ENCODE measurements at places on chromosomes 3 and 15.

DNA sequence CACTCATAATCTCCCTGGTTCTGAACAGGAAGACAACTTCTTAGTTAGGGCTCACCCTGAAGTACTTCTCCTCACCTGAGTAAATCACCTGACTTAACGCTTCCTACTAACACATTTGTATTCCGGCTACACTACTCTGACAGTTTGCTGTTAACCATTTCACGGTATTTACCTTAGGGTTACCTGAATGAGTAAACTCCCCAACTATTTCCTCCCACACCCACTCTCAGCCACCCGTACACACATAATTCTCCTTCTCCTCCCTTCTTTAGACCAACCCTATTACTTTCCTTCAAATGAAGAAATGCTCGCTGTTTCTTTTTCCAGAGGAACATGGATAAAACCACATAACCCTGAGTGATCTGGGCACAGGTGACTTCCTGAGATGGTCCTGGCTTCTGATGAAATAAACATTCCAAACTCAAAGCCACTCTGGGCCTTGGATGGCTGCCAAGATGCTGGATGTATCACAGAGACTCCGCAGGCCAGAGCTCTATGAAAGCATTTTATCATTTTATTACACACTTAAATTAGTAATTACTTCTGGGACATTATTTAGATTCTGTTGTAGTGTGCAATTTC is 183.6 kb upstream of the ATP11B start:
- DNase-seq, result no peak

- DNase-seq, result no peak
Measured at GRCh38 chr3:72485641-72486040, 362.6 kb downstream of the SHQ1 start.

DNA sequence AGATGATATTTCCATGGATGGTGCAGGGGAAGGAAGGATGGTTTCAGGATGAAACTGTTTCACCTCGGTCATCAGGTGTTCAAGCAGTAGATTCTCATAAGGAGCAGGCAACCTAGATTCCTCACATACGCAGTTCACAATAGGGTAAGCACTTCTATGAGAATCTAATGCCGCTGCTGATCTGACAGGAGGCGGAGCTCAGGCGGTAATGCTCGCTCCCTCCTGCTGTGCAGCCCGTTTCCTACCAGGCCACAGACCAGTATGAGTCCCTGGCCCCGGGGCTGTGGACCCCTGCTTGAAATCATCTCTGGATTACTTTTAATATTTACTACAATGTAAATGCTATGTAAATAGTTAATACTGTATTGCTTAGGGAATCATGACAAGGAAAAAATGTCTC is 241.8 kb downstream of the ROBO2 start:
- DNase-seq, result no peak

GRCh38 chr15:88843334-88843733 is 40.1 kb downstream of the ACAN start:
- no peak for DNase-seq

DNA sequence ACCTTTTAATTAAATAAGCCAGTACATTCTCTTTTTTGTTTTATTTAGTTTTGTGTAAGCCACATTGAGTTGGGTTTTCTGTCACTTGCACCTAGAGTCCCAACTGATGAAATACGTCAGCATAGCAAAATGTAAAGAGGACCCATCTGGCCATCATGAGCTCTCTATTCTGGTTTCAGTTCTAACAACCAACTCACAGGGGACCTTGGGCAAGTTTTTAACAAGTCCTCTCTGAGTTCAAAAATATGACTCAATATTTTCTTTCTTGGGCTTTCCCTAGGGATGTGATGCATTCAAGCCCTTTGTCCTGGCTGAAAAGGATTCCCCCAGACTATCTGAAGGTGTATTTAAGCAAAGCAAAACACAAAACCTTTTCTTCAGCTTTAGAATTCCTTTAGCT is 32.9 kb downstream of the PLCH1 start:
- DNase-seq, result no peak

GRCh38 chr15:97691799-97692198 is 268.7 kb upstream of the ARRDC4 start:
- DNase-seq, result no peak

GRCh38 chr3:113954091-113954685 is 6.4 kb downstream of the ZDHHC23 start:
- DNase-seq, result no peak

GRCh38 chr3:59064276-59064675 is 14.5 kb upstream of the CFAP20DC start:
- no peak for DNase-seq

GRCh38 chr3:149579161-149579560 is 78.7 kb downstream of the WWTR1 start:
- no peak for DNase-seq

DNA sequence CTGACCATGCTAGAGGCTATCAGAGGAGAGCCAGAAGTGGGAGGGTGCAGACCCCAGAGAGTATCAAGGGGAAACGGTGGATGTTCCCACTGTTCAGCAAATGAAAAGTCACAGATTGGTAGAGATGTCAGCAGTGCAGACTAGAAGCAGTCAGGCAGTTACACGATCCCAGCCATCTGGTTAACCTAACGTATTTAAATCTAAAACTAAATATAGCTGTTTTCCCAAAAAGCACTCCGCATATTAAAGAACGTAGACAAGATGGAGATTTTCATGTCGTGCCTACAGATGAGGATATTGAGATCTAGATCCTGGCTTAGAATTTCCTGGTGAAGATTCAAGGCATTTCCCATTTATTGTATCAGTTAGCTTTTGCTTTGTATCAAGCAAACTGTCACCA is 25.2 kb downstream of the PXYLP1 start:
- no peak for DNase-seq

DNA sequence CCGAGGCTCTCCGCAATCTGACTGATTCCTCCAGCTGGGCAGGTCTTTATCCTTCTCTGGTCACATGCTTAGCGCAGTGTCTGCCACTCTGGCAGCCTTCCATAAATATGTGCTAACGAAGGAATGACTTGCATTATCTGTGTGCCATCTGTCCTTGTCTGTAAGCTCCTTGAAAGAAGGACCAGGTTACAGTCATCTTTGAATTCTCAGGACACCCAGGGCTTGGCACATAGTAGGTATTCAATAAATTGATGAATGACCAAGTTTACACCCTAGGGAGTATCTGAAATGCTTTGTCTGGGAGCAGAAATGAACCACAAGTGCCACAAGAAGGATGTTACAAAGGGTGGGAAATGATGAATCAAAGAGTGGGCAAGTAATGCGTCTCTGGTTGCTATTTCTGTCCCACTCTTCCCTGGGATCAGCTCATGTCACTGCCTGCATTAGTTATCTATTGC is 16.5 kb upstream of the FAM3D start:
- DNase-seq, result no peak

GRCh38 chr3:189311521-189311920 is 139.8 kb downstream of the TPRG1 start:
- no peak for DNase-seq

DNA sequence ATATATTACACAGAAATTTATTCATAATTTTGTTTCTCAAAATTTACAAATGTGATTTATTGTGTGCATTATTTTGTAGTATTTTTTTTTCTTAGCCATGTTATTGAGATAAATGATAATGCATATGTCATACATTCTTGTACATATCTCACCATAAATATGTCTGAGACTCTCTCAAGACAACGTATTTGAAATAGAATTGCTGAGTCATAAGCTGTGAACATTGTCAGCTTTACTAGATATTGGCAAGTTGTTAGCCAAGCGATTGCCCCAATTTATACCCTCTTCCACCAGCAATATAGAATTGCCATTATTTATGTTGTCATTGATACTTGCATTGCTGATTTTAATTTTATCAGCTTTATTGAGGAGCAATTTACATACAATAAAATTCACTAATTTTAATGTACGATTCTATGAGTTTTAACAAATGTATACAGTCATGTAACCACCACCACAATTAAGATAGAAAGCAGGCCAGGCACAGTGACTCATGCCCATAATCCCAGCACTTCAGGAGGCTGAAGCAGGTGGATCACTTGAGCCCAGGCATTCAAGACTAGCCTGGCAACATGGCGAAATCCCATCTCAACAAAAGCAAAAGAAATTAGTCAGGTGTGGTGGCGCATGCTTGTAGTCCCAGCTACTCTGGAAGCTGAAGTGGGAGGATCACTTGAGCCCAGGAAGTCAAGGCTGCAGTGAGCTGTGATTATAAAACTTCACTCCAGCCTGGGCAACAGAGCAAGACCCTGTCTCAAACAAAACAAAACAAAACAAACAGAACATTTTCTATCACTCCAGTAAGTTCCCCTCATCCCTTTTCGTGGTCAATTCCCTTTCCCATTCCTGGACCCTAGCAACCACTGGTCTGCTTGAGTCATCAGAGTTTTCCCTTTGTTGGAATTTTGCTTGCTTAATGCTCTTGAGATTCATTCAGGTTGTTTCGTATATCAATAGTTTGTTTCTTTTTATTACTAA is 373.1 kb downstream of the MFSD1 start:
- no peak for DNase-seq

DNA sequence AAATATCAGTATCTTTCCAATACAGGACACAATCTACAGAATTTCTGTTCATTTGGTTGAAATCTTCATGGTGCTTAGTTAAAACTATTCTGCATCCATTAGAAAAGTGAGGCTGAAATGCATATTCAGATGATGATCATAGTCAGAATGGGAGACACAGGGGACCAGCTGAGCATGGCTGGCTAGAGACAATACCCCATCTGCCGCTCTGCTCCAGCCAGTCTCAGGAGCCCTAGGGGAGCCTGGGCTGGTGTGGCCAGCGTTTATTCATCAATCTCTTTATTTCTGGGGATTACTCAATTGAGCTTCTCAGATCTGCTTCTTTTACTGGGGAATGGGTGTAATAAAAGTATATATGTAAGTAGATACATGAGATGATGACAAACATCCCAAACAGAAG is 470.9 kb upstream of the CDIN1 start:
- DNase-seq, result no peak

GRCh38 chr3:149643963-149644362 is 13.9 kb downstream of the WWTR1 start:
- no peak for DNase-seq

GRCh38 chr15:83694536-83694935 is 40.6 kb downstream of the ADAMTSL3 start:
- DNase-seq, result no peak

- no peak for DNase-seq
Measured at GRCh38 chr3:125002414-125003368, 53.1 kb downstream of the HEG1 start.

DNA sequence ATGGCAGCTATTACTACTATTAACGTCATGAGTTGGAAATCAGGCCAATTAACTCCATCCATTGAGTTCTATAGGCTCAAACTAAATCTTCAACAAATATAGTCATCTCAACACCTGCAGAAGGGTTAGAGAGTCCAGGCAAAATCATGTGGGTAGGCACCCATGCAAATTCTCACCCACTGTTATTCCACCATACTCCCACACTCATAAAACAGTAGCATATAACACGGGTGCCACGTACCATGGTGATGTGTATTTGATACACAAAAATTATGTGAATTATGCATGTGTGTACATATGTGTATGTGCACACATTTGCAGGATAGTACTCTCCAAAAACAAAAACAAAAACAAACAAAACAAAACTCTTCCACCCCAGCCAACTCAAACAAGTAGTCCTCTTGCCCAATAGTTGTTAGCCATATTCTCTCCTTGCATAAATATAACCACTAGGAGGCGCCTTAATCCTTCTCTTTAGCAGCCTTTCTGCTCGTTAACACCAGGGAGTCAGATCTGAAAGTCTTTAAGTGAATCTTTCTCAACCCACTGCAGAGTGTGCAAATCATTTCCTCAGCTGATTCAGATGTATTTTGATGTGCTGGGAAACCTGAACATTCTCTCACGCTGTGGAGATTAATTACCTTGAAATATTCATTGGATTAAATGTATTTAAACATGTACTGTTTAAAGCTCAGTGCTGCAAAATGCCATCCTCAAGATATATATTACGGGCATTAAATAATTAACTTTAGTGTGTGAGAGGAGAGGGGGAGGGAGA is 38.0 kb upstream of the COPB2 start:
- DNase-seq, result peak; percentile 95

- no peak for DNase-seq
Measured at GRCh38 chr3:72595927-72596610, 252.2 kb downstream of the SHQ1 start.

- no peak for DNase-seq
Measured at GRCh38 chr3:50815844-50816243, 141.1 kb downstream of the DOCK3 start.

GRCh38 chr3:195522254-195523023 is 20.7 kb downstream of the PPP1R2 start:
- DNase-seq, result peak; percentile 54

- DNase-seq, result no peak
Measured at GRCh38 chr3:188604651-188605050, 450.7 kb downstream of the LPP start.

DNA sequence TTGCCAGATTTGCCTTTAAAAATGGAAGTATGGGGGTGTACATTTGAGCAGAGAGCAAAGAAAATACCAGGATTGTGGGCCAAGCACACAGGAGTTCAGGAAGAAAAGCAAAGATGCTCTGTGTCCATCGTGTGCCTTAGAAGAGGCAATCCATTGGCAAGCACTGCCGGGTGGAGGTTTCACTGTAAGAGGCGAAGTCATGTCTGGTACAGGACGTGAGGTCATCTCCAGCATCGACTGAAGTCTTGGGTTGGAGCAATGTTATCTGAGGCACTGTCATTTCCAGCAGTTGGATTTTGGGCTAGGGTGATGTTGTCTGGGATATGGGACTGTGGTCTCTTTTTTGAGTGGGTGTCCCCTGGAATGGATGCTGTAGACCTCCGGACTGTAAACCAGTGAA is 4.8 kb upstream of the RGMA start:
- no peak for DNase-seq

DNA sequence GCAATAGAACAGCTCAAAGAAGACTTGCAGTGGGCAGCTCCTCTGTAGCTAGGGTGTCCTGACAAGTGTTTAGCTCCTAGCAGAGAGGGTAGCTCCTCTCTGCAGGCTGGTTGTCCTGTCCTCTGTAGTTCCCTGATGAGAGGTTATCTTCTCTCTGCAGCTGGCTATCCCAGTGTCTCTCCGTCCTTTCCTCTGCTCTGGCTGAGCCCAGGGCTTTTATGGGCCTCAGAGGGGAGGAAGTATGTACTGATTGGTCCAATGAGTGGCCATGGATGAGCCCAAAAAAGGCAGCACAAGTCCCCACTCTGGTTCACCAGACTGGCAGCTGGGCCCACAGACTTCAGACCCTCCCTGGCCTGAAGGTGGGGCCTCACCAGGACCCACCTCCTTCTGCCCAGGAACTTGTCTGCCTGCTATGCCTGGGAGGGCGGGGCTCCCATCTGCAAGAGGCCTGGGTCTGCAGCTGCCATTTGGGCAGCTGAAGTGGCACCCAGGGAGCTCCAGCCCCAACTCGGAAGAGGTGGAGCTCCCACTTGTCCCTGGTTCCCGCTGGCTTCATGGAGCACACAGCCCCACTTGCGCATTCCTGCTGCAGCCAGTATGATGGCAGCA is 27.2 kb upstream of the MEX3B start:
- DNase-seq, result no peak

- no peak for DNase-seq
Measured at GRCh38 chr3:172542999-172543398, 19.8 kb upstream of the TNFSF10 start.

GRCh38 chr3:150409512-150410310 is 1.6 kb downstream of the TSC22D2 start:
- DNase-seq, result peak; percentile 69

DNA sequence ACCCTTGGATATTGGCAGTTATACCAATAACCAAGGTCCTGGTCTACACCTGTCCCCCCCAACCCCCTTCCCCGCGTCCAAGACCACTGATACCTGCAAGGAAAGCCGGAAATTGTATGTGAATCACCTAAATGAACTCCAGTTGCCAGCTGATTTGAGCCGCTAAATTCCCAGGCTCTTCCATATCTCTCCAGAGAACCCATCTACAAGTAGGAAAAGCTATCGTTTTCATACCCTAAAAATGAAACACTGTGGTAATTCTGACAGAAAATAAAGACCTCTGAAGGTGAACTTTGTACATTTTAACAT is 114.2 kb upstream of the ICE2 start:
- DNase-seq, result no peak

Data from Kasumi-1 (cell line).